ENCODE measurements at places on chromosomes 1 and 21.

GRCh38 chr1:10530281-10530740 lies 55.6 kb downstream of the PEX14 start:
- peak; percentile 65 for DNase-seq

DNA sequence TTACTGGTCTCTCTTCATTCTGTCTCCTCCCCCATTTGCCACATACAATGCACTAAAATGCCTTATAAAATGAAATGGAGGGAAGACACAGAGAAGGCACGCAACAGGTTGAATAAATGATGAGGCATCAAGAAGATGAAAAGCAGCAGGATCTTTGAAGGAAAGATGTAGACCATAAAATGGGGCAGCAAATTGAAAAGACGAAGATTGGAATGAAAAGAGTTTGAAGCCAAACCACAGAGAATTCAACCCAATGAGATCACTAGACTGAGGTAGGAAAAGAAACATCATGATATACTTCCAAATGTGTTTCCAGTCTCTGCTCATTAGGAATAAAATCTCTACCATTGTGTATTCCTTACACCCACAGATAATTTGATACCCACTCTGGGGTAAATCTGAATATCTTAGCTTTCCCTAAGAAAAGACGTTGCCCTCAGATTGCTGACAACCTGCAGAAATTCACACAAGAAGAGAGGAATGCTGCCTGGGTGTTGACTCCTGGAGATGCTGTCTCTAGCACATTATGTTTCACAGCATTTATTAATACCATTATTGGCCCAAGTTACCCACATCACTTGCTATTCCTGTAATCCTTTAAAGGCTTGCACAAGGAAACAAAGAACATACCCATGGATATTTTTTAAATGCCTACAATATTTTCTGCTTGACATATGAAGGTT lies 230.9 kb downstream of the LTN1 start:
- no peak for DNase-seq

DNA sequence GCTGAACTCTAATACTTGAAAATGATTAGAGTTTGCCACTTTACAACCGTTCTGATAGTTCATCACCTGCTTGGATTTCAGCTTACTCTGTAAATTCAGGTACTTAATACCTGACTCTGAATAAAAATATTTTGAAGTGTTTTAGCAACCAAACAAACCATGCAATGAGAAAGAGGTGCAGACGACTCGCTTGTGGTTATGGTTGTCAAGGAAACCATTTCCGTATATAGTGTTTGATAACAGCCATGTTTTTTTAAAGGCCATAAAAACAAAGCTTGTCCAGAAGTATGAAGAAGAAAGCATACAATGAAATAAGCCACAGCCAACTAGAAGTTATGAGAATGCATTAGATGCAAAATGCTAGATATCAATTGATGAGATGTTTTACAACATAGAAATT lies 167.2 kb upstream of the HMCN1 start:
- DNase-seq: peak; percentile 89

DNA sequence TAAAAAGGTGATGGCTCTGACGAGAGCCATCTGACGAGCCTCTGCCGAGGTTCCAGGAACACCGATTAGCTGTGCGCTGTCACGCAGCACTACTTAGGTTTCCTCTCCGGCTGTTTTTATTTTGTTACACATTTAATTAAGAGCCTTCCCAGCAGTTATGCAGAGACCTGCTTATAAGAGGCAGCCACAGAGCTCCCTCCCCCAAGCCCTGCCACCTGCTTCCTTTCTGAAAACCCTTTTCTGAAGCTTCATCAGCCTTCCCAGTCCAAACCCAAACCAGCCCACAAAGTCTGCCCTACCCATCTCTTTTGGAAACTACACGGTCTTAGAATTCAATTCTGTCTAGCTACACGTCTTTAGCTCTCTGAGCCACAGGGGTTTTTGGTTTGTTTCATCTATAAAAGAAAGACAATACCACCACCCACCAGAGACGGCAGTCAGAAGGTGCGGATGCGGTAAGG lies 49.1 kb downstream of the ERI3 start:
- DNase-seq: no peak

GRCh38 chr1:94539496-94539895 lies 2.1 kb downstream of the F3 start:
- DNase-seq: no peak

- DNase-seq: no peak
These were observed 8.2 kb downstream of the THRAP3 start for GRCh38 chr1:36232212-36233095.

DNA sequence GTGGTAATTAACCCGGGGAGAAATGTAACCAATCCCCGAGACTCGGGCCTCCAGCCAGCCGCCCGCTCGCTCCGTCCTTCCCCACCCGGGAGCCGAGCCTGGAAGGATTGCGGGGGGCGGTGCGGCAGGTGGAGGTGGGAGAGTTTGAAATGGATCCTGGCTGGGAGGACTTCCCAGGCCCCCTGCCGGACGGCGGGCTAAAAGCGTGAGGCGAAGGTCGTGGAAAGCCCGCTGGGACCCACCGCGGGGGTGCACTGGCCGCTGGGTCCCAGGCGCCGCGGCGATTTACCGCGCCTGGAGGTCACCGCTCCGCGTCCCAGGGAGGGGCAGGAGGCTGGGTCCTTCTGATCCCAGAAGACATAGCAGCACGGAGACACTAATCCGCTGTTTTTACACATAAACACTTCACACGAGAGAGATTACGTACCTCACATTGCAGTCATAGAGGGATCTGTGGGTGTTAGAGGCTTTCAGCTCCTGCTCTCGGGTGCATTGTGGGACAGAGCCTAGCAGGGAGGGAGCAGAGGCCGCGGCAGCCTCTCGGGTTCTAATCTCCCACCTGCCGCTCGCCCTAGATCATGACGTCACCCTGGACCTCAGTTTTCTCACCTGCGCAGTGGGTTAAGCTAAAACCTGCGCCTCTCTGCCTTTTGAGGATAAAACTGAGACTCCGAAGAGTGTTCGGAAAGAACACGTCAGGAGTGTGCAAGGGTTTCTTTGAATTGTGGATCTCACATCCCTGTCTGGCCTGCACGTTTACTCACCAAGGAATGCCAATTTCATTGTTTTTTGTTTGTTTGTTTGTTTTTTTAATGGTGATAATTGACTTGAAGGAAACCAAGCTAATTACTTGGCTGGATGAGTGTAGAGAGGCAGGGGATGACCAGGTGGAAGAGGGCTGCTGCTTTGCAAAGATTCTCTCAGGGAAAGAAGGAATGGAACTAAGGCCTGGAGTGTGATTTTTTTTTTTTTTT lies 17.1 kb upstream of the TMEM9 start:
- peak; percentile 31 for DNase-seq

DNA sequence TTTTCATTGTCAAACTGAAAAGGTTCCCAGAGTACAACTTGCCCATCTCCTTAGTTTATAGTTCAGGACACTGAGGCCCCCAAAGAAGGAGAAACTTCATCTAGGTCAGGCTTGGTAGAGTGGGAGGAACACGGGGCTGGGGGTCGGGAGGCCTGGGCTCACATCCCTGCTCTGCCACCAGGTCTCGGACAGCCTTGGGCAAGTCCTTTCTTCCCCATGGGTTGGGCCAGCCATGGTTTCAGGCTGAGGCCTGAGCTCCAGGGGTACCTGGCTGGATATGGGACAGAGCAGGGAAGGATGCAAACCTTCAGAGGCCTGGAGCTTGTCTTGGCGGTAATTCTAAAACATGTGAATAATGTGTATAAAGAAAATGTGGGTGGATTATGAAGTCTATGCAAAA lies 17.0 kb downstream of the FOXO6 start:
- DNase-seq: no peak

DNA sequence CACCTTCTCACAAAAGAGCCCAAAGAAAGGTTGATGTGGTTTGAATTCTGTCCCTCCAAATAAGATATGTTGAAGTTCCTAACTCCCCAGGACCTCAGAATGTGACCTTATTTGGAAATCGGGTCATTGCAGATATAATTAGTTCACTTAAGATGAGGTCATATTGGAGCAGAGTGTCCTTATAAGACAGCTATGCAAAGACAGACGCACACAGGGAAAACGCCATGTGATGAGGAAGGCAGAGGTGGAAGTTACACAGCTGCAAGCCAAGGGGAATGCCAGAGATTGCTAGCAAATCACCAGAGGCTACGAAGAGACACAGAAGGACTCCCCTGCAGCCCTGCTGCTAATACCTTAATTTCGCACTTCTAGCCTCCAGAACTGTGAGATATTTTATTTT lies 5.2 kb upstream of the ABCB10 start:
- DNase-seq: peak; percentile 63

- DNase-seq: no peak
These were observed 41.6 kb upstream of the VWA5B1 start for GRCh38 chr1:20248971-20249612.

- DNase-seq: no peak
These were observed 5.9 kb downstream of the PDC start for GRCh38 chr1:186454981-186455380.

- no peak for DNase-seq
These were observed 1272.4 kb upstream of the ADGRL4 start for GRCh38 chr1:80278936-80279335.

- peak; percentile 86 for DNase-seq
These were observed 3.2 kb upstream of the NPL start for GRCh38 chr1:182786223-182786994.

GRCh38 chr1:153798468-153798780 lies 23.2 kb downstream of the SLC27A3 start:
- no peak for DNase-seq

- DNase-seq: no peak
These were observed 270.9 kb downstream of the LMO4 start for GRCh38 chr1:87599569-87599968.

- peak; percentile 65 for DNase-seq
These were observed 38.9 kb downstream of the LEPR start for GRCh38 chr1:65459397-65459768.

GRCh38 chr1:11957398-11957797 lies 22.8 kb upstream of the MFN2 start:
- DNase-seq: no peak

GRCh38 chr1:167899253-167899681 lies 14.7 kb downstream of the ADCY10 start:
- peak; percentile 54 for DNase-seq

GRCh38 chr1:3180915-3181314 lies 111.9 kb downstream of the PRDM16 start:
- DNase-seq: no peak

DNA sequence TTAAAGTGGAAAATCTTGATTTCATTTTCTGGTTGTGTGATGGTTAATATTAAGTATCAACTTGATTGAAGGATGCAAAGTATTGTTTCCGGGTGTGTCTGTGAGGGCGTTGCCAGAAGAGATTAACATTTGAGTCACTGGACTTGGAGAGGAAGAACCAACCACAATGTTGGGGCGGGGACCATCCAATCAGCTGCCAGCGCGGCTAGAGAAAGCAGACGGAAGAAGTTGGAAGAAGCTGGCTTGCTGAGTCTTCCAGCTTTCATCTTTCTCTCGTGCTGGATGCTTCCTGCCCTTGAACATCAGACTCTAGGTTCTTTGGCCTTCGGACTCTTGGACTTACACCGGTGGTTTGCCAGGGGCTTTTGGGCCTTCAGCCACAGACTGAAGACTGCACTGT lies 832.6 kb upstream of the TMPRSS15 start:
- DNase-seq: no peak

DNA sequence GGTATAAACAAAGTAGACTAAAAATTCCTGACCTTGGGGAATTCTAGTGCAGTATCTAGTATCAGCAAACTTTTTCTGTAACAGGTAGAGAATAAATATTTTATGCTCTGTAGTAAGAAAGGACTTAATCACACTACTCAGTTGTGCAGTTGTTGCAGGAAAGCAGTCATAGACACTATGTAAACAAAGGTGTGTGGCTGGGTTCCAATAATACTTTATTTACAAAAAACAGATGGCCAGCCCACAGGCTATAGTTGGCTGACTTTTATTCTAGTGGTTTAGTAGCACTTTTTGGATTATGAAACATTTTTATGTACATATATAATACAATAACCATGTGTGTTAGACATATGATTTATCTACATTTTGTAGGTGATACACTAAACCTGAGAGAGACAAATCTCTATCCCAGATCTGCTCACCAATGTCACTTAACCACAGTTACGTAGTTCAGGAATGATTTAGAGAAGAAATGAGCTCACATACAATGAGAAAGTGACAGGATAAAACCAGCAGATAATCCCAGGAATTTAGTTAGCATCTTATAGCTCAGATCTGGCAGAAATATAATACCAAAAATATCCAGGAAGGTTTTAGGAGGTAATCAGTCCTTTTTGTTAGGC lies 56.1 kb downstream of the MIER1 start:
- DNase-seq: peak; percentile 33

GRCh38 chr1:42825036-42825851 lies 8.0 kb upstream of the SVBP start:
- DNase-seq: no peak

DNA sequence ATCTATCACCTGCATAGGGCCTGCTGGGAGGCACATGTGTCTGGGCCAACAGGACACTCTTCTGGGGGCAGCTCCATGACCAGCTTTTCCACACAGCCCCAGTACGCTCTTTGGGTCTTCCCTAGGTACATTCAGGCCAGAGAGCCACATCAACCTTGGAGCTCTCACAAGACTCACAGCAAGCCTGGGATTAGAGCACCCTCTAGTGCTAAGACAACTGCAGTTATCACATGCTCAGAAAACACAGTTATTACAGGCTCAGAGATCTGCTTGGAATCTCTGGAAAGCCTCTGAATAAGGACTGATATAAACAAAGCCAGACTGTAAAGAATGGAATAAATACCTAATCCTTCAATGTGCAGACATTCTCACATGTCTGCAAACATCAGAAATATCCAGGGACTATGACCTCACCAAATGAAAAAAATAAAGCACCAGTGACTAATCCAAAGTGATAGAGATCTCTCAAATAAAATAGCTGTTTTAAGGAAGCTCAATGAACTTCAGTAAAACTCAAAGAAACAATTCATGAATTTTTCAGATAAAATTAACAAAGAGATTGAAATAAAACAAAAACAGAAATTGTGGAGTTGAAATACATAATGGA lies 563.9 kb upstream of the NR5A2 start:
- peak; percentile 81 for DNase-seq

DNA sequence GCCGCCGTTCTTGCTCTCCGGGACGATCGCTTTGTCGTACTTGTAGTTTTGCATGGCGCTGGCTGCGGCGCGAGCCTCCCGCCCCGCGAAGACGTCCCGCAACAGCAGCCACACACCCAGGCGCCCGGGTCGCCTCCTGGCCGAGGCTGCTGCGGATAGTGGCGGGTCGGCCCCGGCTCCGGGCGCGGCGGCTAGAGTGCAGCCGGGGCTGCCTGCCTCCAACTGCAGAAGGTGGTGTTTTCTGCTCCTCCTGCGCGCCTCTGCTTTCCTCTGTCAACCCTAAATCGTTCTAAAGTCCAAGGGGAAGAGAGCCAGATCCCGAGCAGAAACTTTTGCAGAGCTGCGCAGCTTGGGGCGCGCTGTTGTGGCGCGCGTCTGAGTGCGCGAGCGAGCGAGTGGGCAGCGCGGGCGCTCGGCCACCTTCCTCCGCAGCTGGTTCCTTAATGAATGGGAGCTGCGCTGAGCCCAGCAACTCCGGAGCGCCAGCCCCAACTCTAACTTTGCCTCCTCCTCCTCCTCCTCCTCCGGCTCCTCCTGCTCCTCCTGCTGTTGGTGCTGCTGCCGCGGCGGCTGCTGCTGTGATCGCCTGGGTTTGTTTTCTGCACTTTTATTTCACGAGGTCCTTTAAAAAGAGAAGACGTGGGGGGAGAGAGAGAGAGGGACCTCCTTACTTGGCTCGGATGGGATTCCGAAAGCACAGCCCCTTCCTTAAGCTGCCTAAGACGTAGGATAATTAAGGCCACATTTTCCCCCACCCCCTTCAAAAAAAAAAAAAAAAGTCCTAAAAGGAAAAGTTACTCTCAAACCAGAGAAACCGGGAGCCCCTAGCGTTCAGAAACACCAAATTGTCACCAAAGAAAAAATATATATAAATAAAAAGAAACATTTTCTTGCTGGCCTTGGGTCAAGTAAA lies at the start of gene PLPP3:
Gene PLPP3, minus strand, starts transcription at position 601 of the 913 bp plus-strand sequence. Its CDS starts 547 bp downstream, at position 54.
- peak; percentile 96 for DNase-seq

- no peak for DNase-seq
These were observed 164.1 kb upstream of the IRF2BP2 start for GRCh38 chr1:234773936-234774677.

Data from fibroblast of pulmonary artery (primary cell).